Stimulated activated CD4-positive, alpha-beta T cell treated with anti-CD3 and anti-CD28 coated beads, Interleukin-1b, Interleukin-23, amount 100 ng/mL, for 48 hours (primary cell): ENCODE measurements at places on chromosomes 6 and 20.

GRCh38 chr6:87656857-87657256, 45.2 kb downstream of the AKIRIN2 start:
- no peak for DNase-seq

- no peak for DNase-seq
Observed at GRCh38 chr6:149441740-149442139, 41.7 kb downstream of the SUMO4 start.

DNA sequence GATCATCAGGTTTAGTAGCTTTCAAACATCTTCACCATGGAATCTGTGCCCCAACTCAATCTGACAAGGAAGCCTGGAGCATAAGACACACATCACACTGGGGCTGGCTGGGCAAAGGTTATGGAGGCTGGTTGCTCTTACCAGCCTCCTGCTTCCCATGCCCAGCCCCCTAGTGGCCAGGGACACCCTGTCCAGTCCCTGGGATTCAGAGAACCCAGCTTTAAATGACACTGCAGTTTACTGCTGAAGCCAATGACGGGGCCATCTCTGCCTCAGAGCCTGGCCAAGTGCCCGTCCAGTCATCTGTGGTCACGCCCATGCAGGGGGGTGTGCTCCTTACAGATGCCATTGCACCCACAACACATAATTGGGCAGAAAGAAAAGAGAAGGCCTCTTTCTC, 272.9 kb downstream of the SMOC2 start:
- DNase-seq, result peak; percentile 5

DNA sequence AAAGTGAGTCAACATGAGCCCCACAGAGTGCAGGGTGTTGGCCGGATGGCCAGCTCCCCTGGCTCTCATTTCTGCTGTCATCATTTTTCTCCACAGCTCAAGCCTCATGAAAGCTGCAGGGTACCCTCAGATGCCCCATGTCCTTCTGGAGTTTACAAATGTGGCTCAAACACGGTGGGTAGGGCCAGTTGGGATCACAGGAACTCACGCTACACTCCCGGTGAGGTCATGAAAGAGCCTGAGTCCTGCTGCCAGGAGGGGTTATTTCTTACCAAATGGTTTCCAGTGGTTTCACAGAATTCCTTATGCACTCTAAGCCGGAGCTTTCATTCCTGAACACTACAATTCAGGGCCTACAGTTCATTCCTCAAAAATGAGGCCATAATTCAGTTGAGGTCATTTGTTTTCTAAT, 78.7 kb downstream of the TMEM170B start:
- no peak for DNase-seq

DNA sequence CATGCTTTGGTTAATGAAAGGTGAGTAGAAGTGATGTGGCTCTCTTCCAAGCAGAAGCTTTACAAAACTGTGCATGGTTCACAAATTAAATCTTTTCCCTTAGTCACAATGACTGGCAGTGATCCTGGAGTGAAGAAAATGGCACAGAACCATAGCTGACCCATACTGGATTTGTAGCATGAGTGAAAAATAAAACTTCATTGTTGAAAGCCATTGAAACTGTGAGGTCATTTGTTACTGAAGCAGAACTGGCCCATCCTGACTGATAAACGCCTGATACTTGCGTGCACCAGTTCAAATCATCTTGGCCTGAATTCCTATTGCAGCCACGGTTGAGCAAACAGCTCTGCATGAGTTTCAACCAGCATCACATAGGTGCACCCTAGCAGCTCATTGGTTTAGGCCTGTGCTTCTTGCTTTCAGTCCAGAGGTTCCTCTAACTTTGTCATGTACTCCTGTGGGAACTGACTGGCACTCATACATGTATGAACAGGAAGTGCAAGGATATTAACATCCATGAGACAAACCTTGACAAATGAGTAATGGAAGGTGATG, 40.5 kb downstream of the SAMD5 start:
- no peak for DNase-seq

GRCh38 chr6:42381850-42382249, 69.9 kb downstream of the TRERF1 start:
- DNase-seq, result no peak

DNA sequence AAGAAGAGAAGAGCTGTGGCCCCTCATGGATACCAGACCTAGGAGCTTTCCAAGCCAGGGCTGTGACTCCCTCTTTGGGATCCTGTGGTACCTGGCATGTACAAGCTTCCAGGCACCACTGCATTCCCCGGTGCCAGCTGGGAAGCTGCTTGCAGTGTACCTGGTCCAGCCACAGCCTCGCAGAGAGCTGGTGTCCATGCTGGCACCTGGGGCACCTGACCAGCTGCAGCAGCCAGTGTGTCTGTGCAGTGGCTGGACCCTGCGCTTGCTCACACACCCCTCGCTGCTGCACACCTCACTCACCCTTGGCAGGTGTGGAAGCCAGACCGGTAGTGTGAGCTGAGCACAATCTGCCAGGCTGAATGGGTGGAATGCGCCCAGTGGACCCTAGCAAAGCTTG, 190.9 kb upstream of the MAN1A1 start:
- DNase-seq, result no peak

- DNase-seq, result peak; percentile 62
Observed at GRCh38 chr6:89297695-89298351, 17.3 kb downstream of the GABRR2 start.
